Mesangial cell (primary cell): ENCODE measurements at places on chromosomes 5 and 9. TPM values are rescaled to one million over a fixed set of nuclear protein-coding genes. Genes with fewer than 3 reads are reported as not detected.

Gene SUB1
- 25.4 and 69.1 TPM in 2 replicates for total RNA-seq

Gene SAP30L
- total RNA-seq = 13.7 and 27.6 TPM in 2 replicates

Gene FYB1
- 0.13 TPM in 1 of 2 replicates, not detected in the other for total RNA-seq

Gene ABCA1
- 36.0 and 38.0 TPM in 2 replicates for total RNA-seq

Gene ATOSB
- total RNA-seq = 20.7 and 24.0 TPM in 2 replicates

Gene C1QTNF2
- 0.65 TPM in 1 of 2 replicates, not detected in the other for total RNA-seq

Gene SUSD3
- total RNA-seq = 2.8 and 8.9 TPM in 2 replicates

Gene AGXT2
- not detected in 2 replicates for total RNA-seq

Gene CDH6
- 137 and 474 TPM in 2 replicates for total RNA-seq

Gene CTXN3
- total RNA-seq = not detected in 2 replicates

Gene XRCC4
- total RNA-seq = 3.0 and 6.4 TPM in 2 replicates

Gene IL13
- not detected in 2 replicates for total RNA-seq

Gene PRDM12
- not detected in 2 replicates for total RNA-seq

Gene ACOT12
- total RNA-seq = not detected in 2 replicates

Gene KCNV2
- total RNA-seq = not detected in 2 replicates

Gene BTNL3
- not detected in 2 replicates for total RNA-seq

Gene SLC36A2
- total RNA-seq = not detected in 2 replicates

Gene GFPT2
- 14.2 and 18.6 TPM in 2 replicates for total RNA-seq

Gene AK8
- 0.49 and 2.4 TPM in 2 replicates for total RNA-seq

Gene ZNF454
- 1.3 and 2.9 TPM in 2 replicates for total RNA-seq

Gene GABRP
- not detected in 2 replicates for total RNA-seq

Gene NFIB
- 4.4 and 8.2 TPM in 2 replicates for total RNA-seq

Gene PCAT7
- 0.13 TPM in 1 of 2 replicates, not detected in the other for total RNA-seq

Gene SECISBP2
- total RNA-seq = 17.9 and 20.7 TPM in 2 replicates

Gene BAAT
- 0.13 and 0.16 TPM in 2 replicates for total RNA-seq
